Right lung (tissue), 10 donors: ENCODE measurements at places on chromosomes 6 and 20.
A peak's percentile ranks its signal among the peaks of the same experiment; 100 is the strongest.

DNA sequence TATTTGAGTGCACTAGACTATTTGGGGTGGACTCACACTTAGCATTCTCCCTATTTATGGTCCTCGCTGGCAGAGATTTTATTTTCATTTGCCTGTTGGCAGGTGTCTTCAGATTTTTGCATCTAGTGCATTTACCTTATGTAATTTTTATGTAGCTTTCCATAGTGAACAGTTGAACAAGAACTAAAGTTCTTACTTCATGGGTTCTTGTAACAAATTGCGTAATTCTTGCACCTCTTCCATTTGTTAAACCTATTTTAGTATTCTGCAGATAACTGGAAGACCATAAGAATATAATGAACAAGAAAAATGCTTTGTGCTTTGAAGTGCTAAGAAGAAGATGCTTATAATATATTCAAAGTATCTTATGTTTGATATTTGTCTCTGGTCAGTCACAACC, 252.8 kb upstream of the MMS22L start:
- no peak for DNase-seq

DNA sequence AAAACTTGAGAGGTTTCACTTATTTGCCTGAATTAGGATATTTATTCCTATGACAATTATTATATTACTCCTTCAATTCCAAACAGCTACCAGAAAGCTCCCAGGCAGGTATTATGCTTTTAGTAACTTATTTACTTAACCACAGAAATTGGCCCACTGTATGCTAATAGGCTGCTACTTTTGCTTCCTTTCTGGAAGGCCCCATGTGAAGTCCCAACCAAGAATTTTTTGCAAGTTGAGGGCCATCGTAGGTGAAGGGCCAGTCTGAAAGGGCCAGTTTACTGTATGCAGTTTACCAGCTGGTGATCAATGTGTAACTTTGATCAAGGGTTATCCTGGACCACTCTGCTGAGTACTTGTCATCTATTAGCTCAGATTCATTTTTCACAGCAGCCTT, 45.0 kb downstream of the EDN1 start:
- DNase-seq: no peak

DNA sequence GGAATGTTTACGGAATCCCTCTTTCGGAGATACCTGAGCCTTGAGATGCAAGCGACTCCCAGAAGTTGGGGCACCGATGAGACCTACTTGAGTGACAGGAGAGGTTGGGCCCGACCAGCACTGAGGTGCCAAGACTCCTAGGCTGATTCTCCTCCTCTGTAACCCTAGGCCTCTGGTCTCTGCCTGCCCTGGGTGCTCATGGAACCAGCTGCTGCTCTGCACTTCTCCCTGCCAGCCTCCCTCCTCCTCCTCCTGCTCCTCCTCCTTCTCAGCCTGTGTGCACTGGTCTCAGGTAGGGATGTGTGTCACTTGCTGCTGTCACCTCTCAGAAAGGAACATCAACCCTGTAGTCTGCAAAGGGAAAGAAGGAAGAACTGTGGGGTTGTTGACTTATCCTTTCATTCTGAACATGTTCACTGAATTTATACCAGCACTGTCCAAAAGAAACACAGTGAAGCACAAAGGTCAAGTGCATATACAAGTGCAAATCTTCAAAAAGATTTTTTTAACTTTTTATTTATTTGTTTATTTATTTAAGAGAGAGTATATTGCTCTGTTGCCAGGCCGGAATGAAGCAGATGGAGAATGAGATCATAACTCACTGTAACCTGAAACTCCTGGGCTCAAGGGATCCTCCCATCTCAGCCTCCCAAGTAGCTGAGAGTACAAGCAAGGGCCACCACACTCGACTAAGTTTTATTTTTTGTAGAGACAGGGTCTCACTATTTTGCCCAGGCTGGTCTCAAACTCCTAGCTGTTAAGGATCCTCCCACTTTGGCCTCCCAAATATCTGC, 913 bp downstream of the BTN2A2 start:
- no peak for DNase-seq

DNA sequence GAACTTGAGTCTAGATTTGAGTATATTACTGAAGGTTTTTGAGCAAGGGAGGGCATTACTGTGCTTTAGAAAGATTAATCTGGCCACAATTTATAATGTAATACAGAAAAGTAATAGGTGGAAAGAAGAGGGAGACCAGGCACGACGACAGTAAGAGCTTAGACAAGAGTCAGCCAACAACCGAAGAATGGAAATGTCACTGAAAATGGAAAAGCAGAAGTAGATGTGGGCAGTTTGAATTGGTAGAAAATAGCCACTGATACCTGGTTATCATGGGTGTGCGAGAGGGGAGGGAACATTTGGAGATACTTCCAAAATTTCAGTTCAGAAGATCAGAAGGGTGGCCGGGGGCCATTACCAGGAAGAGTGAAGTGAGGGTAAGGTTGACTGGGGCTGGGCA, 339.1 kb downstream of the UTRN start:
- DNase-seq: no peak

DNA sequence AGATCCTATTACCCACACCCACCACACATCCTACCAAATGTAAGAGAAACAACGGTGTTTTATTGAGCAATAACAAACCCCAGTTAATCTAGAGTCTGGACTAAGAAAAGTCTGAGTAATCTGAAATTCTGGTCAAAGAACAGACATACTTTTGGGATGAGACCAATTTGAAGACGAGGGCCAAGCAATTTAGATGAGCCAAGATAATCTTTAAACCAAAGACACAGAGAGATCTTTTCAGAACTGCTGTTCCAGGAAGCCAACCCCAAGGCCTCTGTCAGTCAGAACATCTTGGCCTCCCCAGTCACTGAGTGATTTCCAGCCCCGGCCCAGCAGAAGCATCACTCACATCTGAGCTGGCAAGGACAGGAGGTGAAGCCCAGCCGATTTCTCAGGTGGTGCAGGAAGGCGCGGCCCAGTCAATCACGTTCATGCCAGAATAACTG, 118.5 kb upstream of the SYNDIG1 start:
- DNase-seq: no peak

DNA sequence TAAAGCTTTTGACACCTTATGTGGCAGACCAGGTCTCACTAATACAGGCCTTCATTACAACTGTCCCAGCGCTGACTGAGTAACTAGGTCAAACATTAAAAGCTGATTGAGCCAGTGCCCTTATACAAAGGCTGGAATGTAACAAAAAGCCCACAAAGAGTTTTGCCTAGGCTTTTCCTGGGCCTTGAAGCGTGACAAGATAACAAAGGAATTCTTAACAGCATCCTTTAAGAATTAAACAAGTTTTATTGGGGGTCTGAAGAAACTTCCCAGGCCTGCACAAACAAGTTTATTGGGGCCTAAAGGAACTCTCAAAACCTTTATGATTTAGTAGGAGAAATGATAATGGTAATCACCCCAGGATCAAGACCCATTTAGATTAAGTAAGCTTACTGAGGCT, 267.6 kb upstream of the FAM83B start:
- no peak for DNase-seq

GRCh38 chr6:4670290-4670689, 105.9 kb upstream of the CDYL start:
- DNase-seq: peak; percentile 31

DNA sequence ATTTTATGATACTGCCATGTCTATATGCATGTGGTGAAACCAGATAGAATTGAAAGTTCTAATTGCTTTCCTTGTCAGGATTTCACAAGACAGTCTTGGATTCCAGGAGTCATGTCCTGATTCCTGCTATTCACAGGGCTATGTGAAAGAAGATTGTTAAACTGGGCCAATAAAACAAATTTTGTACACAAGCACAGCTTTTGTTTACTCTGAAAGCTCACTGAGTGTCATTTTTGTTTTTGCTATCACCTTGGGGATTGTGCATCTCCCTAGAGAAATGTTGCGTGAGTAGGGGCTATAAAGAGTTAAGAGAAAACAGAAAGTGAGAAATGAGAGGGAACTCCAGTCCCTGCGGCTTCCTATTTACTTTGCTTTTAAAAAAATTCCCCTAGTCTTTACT, 627.5 kb downstream of the PKHD1 start:
- no peak for DNase-seq

GRCh38 chr6:97790926-97791590, 508.0 kb upstream of the MMS22L start:
- DNase-seq: no peak

- no peak for DNase-seq
These were observed 9.9 kb downstream of the SERPINB6 start for GRCh38 chr6:2961506-2961905.

DNA sequence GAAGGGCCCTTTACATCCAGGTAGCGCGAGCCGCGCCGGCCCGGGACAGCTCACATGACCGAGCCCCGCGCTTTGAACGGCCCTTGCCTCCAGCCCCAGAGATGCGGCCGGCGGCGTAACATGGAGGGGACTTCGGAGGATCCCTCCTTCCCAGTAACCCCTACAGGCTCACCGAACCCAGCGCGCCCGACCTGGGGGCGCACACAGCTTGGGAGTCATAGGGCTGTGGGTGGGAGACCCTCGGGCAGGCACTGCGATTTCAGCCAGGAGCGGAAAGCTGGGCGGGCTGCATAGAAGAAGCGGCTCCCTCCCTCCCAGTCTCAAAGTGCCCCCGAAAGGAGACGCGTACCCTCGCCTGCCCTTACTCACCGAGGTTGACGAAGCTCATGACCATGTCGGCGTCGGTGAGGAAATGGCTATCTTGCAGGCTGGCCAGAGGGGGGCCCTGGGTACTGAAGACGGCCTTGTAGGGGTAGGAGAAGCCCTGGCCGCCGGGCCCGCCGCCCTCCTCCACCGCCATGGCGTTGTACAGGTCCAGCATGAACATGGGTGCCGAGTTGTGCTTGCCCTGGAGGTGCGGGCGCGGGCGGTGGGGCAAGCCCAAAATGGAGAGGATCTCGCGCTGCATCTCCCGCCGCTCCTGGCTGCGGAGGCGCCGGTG, 975 bp downstream of the BMP7 start:
- DNase-seq: no peak

- no peak for DNase-seq
These were observed 88.3 kb downstream of the ANKRD60 start for GRCh38 chr20:58139849-58140786.

- DNase-seq: no peak
These were observed 62.2 kb upstream of the BMP2 start for GRCh38 chr20:6705106-6705766.

- no peak for DNase-seq
These were observed 146.6 kb downstream of the ANKRD60 start for GRCh38 chr20:58081846-58082245.

DNA sequence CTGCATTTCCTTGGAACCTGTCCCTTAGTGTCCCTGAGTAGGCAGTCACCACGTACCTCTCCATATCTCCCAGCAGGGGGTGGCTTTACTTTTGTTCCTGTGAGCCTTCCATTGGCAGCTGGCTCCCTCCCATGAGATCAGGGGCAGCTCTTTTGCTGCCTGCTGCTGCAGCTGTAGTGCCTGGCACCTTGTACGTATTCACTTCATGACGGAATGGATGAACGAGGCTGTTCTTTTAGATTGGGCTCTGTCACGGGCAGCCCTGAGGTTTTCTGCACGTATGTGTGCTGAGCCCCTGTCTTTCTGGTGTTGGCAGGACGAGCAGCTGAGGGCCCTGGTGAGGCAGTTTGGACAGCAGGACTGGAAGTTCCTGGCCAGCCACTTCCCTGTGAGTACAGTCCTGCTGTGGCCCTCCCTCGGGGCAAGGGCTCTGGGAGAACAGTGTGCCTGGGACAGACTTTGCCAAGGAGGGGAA, 14.6 kb downstream of the MYBL2 start:
- DNase-seq: no peak

GRCh38 chr6:153442096-153442495, 311.0 kb upstream of the RGS17 start:
- DNase-seq: no peak

- DNase-seq: no peak
These were observed 12.9 kb downstream of the CCDC170 start for GRCh38 chr6:151506761-151507160.

- DNase-seq: no peak
These were observed 37.0 kb upstream of the KCNG1 start for GRCh38 chr20:51059862-51060261.

GRCh38 chr6:128394167-128394566, 126.2 kb downstream of the PTPRK start:
- DNase-seq: no peak

GRCh38 chr20:10739566-10739965, 65.8 kb upstream of the JAG1 start:
- DNase-seq: no peak

DNA sequence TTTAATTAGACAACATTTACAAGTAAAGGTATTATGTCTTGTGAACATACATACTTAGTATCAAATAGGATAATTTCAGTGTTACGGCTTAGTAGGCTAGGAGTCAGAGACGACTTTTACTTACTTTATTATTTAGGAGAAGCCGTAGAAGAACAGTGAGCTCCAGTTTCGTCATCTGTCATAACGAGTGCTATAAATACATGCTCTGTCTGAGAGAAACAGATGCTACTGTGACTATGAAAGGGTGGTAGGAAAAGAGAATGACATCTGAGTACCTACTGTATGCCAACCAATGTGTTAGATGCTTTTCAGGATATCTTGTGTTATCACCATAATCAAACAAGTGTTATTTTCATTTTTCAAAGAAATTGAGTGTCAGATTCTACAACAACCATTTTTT, 119.0 kb downstream of the EYA4 start:
- no peak for DNase-seq

GRCh38 chr6:110781522-110782214, 33.6 kb downstream of the CDK19 start:
- DNase-seq: no peak

DNA sequence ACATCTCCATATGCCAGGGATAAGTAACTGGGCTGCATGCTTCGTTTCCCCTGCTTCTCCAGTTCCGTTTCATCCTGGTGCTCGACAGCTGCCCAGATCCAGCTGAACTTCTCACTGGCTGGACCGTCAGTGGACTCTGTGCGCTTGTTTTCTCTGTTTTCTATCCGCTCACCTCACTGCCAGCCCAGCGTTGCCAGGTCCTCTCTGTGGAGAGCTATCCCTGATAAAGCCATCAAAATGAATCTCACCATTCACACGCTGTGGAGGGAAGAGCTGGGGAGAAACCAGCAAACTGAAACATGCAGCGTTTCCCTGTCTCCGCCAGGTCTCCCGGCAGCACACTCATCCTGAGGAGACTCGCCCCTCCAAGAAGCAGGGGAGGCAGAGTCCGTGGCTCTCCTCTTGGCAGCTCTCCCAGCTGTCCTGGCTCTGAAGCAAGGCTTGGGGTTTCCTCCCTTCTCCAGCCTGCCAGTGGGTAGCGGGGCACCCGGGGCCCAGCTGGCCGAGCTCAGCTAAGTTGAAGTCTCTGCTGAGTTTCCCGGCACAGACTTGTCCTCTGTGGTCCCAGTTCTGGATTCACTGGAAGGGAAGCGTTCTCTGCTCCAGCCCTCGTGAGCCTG, 160.9 kb downstream of the DTNBP1 start:
- DNase-seq: peak; percentile 44

DNA sequence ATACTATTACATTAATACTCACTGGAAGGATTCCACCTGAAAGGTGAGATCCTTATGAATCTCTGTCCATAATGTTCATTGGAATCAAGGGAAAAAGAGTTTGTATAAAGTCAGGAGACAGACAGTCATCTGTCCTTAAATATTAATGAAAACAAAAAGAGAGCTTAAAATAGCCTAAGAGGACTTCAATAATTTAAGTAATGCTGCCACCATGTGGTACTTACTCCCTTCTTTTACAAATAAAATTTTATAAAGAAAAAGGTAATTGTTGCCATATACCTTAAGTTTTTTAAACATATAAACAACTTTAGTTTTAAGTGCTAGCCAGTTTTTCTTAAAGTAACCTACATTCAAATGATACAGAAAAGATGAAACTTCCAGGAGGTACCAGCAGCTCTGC, 5.1 kb downstream of the BLOC1S5 start:
- DNase-seq: peak; percentile 6
